ENCODE measurements at places on chromosomes 2 and 18.

DNA sequence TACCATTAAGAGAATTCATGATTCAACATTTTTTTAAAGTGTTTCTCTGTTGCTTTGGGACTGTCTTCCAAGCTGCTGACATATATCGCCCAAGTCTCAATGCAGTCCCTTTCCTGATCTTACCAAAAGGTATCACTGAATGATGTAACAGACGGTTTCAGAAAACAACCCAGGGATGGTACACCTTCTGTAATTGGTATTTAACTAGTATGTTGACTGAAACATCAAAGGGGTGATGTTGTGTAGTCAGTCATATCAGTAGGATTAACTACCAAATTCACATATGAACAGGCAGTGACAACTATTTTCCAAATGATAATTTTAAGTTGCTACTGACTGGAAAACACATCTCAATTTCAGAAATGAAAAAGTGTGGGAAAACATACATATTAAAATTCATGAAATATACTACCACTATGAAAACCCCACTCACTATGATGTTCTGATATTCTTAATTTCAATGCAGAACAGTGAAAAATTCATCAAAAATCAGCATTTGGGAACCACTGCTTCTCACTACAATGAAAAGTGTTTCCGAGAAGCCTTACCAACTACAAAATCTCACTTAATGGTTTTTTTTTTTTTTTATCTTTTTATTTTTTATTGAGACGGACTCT lies 59.8 kb downstream of the MEMO1 start:
- no peak for DNase-seq

- no peak for DNase-seq
Observed at GRCh38 chr2:209640358-209640757, 131.3 kb upstream of the UNC80 start.

GRCh38 chr2:207845202-207845864 lies 75.6 kb upstream of the FZD5 start:
- DNase-seq = no peak

GRCh38 chr2:40388161-40388560 lies 63.7 kb downstream of the SLC8A1 start:
- DNase-seq = no peak

- DNase-seq = no peak
Observed at GRCh38 chr2:217419055-217419671, 559.3 kb upstream of the TNP1 start.

- no peak for DNase-seq
Observed at GRCh38 chr2:176133389-176133788, 3.9 kb downstream of the HOXD8 start.
